ENCODE measurements at places on chromosomes 7 and 10. TPM values are rescaled to one million over a fixed set of nuclear protein-coding genes. Genes with fewer than 3 reads are reported as not detected.

Gene GDF10
- 1.6 TPM for total RNA-seq

DNA sequence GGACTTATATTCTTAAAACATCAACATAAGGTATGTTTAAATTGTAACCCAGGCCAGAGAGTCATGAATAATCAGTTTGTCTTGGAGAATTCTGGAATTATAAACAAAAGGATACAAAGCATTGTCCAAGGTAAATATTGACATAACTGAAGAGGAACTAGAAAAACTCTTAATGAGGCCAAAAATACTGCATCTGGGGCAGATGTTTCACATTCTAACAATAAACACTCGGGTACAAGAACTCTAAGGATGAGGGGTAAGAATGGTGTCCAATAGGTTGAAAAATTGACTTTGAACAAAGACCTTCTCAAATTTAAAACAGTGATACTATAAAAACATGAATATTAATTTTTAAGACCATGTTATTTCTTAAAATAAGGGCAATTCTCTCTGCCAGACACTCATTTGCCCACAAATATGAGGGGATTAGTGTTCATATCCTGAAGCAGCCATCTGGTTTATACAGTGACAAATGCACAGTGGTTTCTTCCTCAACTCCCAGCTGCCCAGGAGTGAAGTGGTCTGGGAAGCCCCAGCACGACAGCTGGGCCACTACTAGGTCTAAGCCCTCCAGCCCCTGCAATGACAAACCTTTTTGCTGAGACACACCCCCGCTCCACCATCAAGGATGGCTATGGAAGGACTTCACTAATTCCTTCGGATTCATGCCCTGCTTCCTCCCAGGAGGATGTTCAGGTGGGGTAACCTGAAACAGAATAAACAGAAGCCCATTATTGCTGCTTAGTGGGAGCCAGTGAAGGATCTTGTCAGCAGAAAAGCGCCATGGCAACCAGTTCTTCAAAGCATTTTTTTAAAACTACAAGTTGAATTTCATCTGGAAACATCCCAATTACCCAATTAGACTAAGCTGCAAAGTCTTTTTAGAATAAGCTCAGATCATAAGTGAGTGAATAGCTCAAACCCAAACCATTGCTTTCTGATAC lies 107.5 kb upstream of the ARID5B start:
- no peaks in the 10 kb centered on the region for H3K27me3 ChIP-seq
- no peak overlapping the region for H3K4me3 ChIP-seq
- H3K36me3 ChIP-seq, result no peaks in the 10 kb centered on the region
- no peaks in the 10 kb centered on the region for H3K4me1 ChIP-seq
- H3K27ac ChIP-seq, result no peak overlapping the region

Gene ABCC2
- total RNA-seq, result 0.19 TPM

Gene TMEM243
- total RNA-seq, result 3.1 TPM

DNA sequence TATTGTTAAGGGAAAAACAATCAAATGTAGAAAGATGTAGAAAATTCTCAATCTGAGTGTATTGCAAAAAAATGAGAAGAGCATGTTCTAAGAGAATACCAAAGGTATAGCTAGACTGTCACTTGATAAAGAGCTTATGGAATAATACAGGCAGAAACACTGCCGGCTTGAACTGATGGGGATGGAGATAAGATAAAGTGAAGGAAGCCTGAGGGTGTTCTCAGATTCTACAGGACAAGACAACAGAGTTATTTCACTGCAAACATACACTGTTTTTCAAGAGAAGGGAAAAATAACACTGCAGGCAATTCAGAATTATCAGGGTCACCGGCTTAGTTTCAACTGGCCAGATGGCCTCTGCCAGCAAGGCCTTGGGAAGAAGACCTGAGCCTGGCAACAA lies 80.0 kb downstream of the ZNF716 start:
- no peak for DNase-seq
- no peaks in the 10 kb centered on the region for H3K27me3 ChIP-seq
- H3K4me3 ChIP-seq, result no peak overlapping the region
- H3K4me1 ChIP-seq, result no peaks in the 10 kb centered on the region
- no peaks in the 10 kb centered on the region for H3K36me3 ChIP-seq
- H3K27ac ChIP-seq, result no peak overlapping the region

- DNase-seq, result no peak
- H3K4me1 ChIP-seq, result no peaks in the 10 kb centered on the region
- no peak overlapping the region for H3K4me3 ChIP-seq
- no peaks in the 10 kb centered on the region for H3K36me3 ChIP-seq
Measured at GRCh38 chr7:3911685-3912084, 610.6 kb downstream of the SDK1 start.

Gene LRRC61
- 5.5 TPM for total RNA-seq

Gene TAS2R16
- total RNA-seq, result not detected

GRCh38 chr7:29831705-29832104 lies 25.4 kb downstream of the WIPF3 start:
- H3K4me3 ChIP-seq, result no peak overlapping the region
- H3K36me3 ChIP-seq, result no peaks in the 10 kb centered on the region
- DNase-seq, result no peak

DNA sequence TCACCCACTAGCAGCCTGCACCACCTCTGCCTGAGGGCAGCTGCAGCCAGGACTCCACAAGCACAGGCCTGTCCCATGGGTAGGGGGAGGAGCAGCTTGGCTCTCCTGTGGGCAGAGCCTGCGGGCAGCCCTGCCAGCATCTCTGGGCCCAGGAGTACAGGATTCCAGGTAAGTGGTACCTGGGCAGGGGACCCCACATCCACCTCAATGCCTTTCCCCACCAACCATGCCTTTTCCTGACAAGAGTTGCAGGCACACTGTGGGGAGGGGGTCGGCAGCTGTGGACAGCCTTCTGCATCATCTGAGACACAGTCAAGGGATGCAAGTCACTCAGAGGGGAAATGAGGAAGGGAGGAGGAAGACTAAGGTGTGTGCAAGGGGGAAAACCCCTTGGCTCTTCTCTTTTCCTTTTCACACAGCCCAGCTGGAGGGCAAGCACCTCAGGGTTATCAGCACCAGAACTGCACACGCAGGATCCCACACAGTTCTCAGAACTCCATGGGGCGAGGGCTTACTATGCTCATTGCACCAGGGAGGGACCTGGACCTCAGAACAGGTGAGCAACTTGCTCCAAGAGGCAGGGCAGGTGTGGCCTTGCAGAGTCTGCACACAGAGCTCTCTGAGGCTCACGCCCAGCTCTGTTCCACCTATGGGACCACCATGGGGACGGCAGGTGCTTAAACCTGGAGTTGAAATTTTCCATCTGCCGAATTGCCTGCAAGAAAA lies 16.5 kb upstream of the ANTXRL start:
- H3K27me3 ChIP-seq, result no peaks in the 10 kb centered on the region
- no peak overlapping the region for H3K4me3 ChIP-seq
- no peak for DNase-seq
- no peaks in the 10 kb centered on the region for H3K4me1 ChIP-seq
- no peaks in the 10 kb centered on the region for H3K36me3 ChIP-seq

Gene PRR15
- not detected for total RNA-seq

GRCh38 chr10:52720018-52720417 lies 52.6 kb downstream of the MBL2 start:
- no peak overlapping the region for H3K4me3 ChIP-seq
- H3K4me1 ChIP-seq, result no peaks in the 10 kb centered on the region
- DNase-seq, result no peak
- no peaks in the 10 kb centered on the region for H3K27me3 ChIP-seq
- H3K36me3 ChIP-seq, result no peaks in the 10 kb centered on the region
- H3K27ac ChIP-seq, result no peak overlapping the region

Gene MOGAT3
- total RNA-seq, result not detected

Gene PAXIP1
- total RNA-seq, result 6.9 TPM

Gene OPN4
- total RNA-seq, result not detected

Data from heart left ventricle (tissue), 16 donors.